ENCODE measurements at places on chromosomes 3 and 15.

DNA sequence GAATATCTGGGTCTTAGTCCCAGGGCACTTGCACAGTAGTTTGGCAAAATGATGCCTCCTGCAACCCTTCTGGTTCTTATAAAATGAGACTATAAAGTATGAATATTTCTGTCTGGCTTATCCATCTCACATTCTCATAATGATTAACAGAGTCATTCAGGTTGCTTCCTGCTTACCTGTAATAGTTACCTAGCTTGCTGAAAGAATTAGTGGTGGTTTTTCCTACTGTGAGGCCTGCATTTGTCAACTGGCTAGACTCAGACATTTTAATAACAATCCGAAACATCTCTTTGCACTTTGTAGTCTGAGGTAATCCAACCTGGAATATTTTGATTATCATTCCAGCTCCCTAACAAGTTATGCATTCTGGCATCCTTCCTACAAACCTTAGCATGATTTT lies 75.6 kb upstream of the POU1F1 start:
- DNase-seq = no peak

DNA sequence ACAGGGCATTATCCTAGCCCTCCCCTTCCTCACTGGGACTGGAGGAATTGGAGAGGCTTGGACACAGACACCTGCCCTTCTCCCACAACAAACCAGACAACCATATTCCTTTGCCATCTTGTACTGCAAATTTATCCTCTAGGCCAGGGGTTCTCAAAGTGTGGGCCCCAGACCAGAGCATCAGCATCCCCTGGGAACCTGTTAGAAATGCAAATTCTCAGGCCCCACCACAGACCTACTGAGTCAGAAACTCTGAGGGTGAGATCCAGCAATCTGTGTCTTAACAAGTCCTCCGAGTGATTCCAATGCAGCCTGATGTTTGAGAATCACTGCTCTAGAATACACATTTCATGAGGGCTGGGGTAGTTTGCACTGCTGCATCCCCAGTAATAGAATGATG lies 115.4 kb downstream of the OXNAD1 start:
- DNase-seq = no peak

DNA sequence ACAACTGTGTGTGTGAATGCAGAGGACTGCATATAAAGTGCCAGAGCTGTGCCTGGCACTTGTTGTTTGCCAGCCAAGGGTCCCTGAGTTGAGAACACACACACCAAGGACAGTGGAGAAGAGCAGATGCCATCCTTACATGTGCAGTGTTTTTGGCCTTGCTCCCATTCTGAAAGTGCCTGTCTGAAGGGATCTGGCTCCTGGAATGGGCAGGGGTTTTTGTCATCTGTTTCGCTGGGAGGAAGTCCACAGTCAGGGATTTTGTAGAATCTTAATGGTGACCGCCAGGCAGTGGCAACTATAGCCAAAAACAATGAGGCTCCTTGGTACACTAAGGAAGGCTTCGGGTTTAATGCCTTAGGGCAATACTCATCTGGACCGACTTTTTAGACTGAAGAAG lies 63.7 kb downstream of the DUT start:
- DNase-seq = no peak

DNA sequence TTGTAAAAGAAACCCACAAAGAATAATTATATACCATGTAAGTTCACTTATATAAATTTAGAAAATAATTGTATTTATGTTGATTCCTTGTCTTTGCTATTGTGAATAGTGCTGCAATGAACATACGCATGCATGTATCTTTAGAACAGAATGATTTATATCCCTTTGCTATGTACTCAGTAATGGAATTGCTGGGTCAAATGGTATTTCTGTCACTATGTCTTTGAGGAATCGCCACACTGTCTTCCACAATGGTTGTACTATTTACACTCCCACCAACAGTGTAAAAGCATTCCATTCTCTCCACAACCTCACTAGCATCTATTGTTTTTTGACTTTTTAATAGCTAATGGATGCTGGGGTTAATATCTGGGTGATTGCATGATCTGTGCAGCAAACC lies 149.4 kb upstream of the CNTN3 start:
- DNase-seq = no peak

GRCh38 chr3:50089609-50089945 lies 858 bp downstream of the RBM5 start:
- DNase-seq = no peak

- no peak for DNase-seq
Measured at GRCh38 chr3:45313743-45314403, 74.5 kb upstream of the LARS2 start.

DNA sequence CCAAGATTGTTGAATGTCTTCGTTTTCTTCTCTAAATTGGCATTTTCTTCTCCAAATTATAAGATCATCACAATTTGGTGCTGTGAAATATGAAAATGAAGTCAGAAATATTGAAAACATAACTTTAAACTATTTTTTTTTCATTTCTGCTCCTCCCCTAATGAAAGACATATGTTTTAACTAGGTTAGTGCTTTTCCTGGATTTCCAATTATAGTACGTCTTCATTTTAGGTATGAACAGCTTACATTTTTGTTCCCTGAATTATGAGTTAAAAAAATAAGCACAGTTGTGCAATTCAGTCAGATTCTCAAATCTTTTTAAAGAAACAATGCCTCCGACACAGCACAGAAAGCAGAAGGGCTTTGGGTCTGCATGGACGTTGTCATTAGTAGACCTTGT lies 83.5 kb upstream of the CFAP20DC start:
- no peak for DNase-seq

GRCh38 chr15:40928821-40929659 lies at the start of gene DLL4:
TSS of gene DLL4 (plus strand) at chr15:40929340. CDS start at chr15:40929669, 329 bp downstream.
- peak; percentile 94 for DNase-seq

DNA sequence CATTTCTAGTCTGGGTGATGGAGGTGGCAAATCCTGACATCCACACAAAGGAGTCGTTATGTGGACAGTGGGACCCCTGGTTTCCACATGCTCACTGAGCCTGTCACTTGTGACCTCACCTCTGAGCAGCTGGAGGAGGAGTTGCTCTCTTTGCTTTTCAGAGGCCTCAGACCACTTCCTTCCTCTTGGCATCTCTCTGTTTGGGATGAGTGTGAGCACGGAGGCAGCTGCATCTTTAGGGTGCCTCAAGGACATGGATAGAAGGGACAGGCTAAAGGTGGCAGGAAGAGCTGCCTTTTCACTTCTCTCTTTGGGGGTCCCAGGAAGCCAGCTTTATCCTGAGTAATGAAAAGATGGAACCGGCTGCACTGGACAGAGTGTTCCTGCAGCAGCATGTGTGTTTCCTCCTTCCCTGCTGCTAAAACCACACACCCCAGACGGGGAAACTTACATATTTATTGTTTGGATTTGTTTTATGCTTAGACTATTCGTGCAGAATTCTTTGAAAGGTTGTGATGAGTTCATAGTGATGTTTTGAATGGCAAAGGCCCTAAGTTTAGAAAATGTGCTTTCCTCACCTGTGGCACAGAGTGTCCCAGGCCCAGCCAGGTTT lies 31.8 kb downstream of the GPR171 start:
- no peak for DNase-seq

DNA sequence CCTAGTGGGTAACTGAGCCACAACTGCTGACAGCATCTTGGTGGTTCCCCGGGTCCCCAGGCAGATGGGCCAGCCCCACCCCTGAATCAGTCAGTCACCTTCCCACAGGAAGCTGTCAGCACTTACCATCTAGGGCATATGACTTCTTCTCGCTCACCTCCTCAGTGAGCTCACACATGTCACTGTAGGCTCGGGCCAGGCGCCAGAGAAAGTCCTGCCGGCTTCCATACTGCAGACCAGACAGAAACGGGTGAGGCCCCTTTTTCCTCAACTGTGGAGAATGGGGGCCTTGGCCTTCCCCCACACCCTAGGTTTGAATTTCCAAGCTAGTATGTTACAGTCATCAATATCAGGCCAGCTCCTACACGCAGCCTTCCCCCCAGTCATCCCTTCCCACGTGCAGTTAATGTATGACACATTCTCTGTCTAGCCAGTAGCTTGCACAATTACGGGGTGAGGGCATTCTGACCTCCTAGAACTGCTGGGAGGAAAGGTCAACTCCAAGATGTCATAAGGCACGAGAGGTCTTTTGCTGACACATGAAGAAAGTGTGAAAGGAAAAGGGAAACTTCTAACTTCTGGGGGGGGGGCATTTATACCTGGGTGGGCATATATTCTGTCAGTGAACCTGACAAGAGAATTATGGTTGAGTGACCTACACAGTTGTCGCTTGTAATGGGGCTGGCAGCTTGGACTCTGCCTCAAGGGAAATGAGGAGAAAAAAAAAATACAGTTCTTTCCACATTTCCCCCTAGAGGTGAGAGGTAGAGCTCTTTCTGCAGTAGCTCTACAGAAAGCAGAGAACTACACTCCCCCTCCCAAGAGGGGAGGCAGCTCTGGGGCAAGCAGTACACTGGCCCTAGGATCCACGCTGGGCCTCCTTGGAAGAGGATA lies 10.9 kb downstream of the RMDN3 start:
- no peak for DNase-seq

DNA sequence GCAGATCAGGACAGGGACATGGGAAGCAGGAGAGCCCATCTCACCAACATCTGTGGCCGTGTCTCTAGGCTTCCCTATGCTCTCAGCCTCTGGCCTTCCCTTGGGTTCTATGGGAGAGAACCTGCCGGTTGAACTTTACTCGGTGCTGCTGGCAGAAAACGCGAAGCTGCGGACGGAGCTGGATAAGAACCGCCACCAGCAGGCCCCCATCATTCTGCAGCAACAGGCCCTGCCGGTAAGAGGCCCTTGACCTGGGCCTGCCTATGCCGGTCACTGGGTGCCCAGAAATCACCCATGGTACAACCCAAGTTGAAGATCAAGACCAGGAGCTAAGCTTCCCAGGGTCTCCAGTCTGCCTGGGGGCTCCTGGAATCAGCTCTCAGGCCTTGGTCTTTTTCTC lies 34.8 kb downstream of the CYP11A1 start:
- DNase-seq = no peak

- DNase-seq = no peak
Measured at GRCh38 chr3:98109807-98110549, 20.5 kb upstream of the OR5H1 start.

- DNase-seq = no peak
Measured at GRCh38 chr3:76724075-76724474, 315.8 kb upstream of the ROBO2 start.

- DNase-seq = no peak
Measured at GRCh38 chr15:90035095-90035839, 34.1 kb downstream of the ZNF710 start.

DNA sequence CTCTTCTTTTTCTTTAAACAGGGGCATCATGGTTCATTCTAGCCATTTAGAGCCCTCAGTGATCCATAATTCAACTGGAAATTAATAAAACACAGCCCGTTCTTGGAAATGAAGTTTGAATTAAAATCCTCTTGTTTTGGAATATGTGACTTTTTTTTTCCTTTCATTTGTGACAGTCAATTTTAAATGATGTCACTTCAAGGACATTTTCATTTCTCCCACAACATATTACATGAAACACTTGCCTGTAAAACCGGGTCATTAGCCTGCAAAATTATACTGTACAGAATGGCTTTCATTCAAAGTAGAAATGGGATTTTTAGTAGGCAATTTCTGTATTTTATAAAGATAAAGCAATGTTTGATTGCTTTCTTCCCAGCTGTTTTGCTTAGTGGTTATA lies 789 bp upstream of the SEMA6D start:
- no peak for DNase-seq

- no peak for DNase-seq
Measured at GRCh38 chr3:11562277-11562881, 81.3 kb downstream of the VGLL4 start.

- DNase-seq = no peak
Measured at GRCh38 chr15:79164043-79164442, 73.5 kb upstream of the RASGRF1 start.

- no peak for DNase-seq
Measured at GRCh38 chr3:110799271-110799670, 272.3 kb upstream of the NECTIN3 start.

GRCh38 chr15:40255033-40255432 lies 16.2 kb downstream of the PAK6 start:
- peak; percentile 46 for DNase-seq

DNA sequence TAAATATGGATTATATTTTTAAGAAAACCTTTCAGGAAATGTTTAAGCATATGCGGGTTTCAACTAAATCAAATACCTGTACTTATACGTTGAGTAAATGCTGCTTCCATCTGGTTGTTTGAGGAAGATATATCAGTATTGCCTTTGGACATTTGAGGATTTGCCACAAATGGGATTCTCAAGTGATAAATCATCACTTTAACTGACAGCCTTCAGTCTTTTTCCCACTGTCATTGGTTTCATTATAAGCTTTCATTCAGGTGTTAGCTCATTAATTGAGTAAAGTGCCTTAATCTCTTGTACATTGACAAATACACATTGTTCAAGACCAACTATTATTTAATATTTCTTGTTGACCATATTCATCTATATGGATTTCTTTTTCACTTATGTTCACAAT lies 217.2 kb downstream of the EDEM1 start:
- DNase-seq = no peak

GRCh38 chr3:111989061-111989678 lies 9.6 kb upstream of the TAGLN3 start:
- peak; percentile 72 for DNase-seq

DNA sequence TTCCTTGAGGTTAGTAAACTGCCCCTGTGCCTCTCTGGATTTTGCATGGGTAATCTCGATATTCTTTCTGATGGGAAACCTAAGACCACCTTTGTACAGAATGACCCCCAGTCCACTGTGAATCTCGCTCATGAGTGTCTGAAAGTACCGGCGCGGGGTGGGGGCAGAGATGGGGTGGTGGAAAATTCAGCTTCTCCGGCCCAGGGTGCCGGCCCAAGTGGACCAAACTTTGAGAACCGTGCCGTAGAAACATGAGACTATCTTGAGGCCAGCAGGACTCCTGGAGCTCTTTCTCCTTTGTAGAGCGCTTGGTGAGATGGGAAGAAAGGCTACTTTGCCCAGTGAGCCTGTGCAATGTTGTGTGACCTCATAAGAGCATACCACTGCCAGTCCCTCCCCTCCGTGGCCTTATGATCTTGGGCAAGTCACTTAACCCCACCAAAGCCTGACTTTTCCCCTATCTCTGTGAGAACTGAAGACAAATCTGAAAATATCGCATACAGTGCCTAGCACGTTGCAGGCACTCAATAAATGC lies 40.4 kb upstream of the VEPH1 start:
- DNase-seq = no peak

GRCh38 chr3:59654123-59654479 lies 604.3 kb upstream of the CFAP20DC start:
- DNase-seq = no peak

GRCh38 chr3:163809540-163809993 lies 1268.7 kb downstream of the SI start:
- DNase-seq = no peak

GRCh38 chr3:10380906-10381305 lies 60.0 kb upstream of the SEC13 start:
- no peak for DNase-seq

DNA sequence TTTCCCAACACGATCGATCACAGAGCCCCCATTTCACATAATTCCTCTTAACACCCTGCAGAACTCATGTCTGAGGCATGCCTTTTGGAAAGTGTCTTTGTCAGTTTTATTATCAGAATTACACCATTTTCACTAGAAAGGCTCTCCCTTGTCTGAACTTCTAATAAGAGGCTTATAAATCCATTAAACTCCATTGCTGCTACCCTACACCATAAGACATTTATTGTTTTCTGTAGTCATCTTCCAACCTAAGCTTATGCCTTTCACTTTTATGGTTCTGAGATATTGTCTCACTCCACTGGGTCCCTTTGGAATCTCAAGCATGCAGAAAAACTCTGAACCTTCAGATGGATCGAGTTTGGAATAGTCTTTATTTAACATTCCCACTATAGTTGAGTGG lies 50.2 kb upstream of the TPM1 start:
- no peak for DNase-seq
